Coronary artery (tissue), 2 donors: ENCODE measurements at places on chromosomes 16 and 17.

GRCh38 chr17:1029922-1030644 lies 33.2 kb downstream of the TIMM22 start:
- DNase-seq, result no peak

- DNase-seq, result no peak
These were observed 22.9 kb upstream of the PRSS54 start for GRCh38 chr16:58317608-58318152.

DNA sequence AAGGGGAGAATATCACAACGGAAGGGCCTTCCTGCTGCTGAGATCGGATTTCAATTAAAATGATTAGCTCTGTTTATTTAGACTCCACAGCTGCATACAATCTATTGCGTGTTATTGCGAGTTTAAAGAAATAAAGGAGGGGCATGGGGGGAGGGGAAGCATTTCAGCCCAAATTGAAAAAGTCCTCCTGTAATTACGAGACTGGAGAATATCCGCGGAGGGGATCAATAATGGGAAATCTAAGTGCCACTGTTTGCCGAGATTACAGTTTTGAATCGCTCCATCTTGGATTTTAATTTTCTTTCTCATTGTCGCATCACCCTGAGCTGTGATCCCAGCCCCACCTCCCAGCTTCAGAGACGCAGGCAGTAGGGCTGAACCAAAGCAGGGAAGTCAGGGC lies 15.7 kb upstream of the RPL38 start:
- DNase-seq, result no peak

DNA sequence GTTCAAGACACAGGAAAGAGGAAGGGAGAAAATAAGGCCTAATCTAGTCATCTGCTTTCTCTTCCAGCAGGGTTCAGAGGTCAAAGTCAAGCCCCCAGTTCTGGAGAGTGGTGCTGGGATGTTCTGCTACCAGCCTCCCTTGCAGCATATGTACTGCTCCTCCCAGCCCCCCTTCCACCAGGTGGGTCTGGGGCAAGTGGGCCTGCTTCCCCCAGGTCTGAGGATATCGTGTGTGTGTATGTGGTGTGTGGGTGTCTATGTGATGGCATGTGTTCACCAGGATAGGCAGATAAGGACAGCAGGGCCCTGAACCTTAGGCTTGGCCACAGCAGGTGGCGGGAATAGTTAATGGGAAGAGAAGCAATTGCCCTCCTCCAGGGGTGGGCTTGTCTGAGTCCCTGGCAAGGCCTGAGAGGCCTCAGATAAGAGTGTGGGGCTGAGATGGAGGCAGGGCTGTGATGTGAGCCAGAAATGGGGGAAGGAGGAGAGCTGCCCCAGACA lies 21.1 kb downstream of the FOXN1 start:
- no peak for DNase-seq

- no peak for DNase-seq
These were observed 21.4 kb downstream of the GALNS start for GRCh38 chr16:88835383-88835782.

GRCh38 chr17:21495281-21495680 lies 119.1 kb downstream of the KCNJ12 start:
- peak; percentile 49 for DNase-seq

GRCh38 chr17:54876656-54877195 lies 23.9 kb upstream of the TOM1L1 start:
- DNase-seq, result no peak

DNA sequence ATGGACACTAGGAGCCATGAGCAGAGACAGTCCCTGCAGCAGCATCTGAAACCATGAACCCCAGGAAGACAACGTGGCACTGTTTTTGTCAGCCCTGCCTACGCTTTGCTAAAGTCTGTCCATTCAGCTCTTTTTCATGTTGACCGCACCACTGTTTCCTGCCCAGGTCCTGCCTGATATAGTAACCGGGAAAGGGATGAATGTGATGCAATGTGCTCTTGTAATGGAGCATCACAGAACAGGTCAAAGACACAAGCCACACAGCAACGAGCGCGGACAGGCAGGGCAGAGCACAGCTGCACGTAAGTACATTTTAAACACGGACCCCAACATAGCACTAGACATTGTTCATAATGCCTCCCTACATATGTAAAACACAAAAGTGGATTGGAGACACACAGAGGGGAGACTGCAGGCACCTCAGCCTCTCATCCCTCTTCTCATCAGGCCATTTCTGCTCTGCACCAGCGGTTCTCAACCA lies 16.9 kb upstream of the TNFRSF13B start:
- no peak for DNase-seq

GRCh38 chr16:79067600-79067999 lies 532.9 kb downstream of the MAF start:
- DNase-seq, result no peak

GRCh38 chr16:21060027-21060510 lies 90.6 kb downstream of the DNAH3 start:
- no peak for DNase-seq

- DNase-seq, result no peak
These were observed 19.3 kb downstream of the CASKIN1 start for GRCh38 chr16:2177101-2177500.

- no peak for DNase-seq
These were observed 6.1 kb upstream of the TBX2 start for GRCh38 chr17:61393550-61393903.

DNA sequence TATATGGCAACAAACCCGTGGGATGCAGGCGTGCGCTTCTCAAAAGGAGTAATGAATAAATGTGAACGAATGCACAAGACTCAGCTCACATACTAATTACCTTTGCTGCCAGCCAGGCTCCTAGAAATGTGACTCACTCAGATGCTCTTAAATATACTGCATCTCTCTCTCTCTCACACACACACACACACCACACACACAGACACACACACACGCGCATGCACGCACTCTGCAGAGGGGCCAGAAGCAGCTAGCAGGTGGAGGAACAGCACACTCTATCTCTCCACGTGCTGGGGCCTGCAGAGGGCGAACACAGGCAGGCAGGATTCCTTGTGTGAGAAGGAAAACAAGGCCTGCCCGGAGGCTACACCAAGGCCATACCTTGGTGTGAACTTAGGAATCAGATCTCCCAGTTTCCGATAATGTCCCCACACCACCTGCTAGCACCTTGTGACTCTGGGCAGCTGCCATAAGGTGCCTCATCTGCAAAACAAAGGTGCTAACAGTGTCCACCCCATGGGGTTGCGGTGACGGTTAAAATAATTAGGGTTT lies 5.3 kb downstream of the GPRC5B start:
- no peak for DNase-seq

- peak; percentile 79 for DNase-seq
These were observed 7.3 kb downstream of the C16orf86 start for GRCh38 chr16:67673712-67674580.

DNA sequence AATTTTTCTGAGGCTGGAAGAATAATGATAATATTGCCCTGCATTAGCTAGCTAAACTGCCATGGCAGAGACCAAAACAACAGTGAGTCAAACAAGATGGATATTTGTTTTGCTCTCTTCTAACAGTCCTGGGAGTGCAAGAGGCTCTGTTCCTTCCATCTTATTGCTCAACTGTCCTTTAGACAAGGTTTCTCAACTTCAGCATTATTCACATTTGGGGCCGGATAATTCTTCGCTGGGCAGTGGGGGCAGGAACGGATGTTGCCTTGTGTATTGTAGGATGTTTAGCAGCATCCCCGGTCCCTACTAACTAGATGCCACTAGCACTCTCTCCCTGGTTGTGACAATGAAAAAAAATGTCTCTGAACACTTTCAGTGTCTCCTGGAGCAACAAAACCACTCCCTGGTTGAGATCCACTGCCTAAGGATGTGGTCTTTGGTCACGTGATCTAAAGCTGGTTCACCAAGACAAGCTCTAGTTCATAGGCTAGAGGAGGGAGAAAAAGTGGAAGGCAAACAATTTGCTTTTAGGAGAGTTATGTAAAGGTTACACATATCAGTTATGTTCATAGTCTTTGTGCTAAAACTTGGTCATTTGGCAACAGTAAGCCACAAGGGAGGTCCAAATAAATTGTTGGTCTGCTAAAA lies 144.4 kb downstream of the PCTP start:
- DNase-seq, result no peak

GRCh38 chr16:63922560-63922959 lies 1199.3 kb downstream of the CDH11 start:
- DNase-seq, result no peak

GRCh38 chr17:48626245-48627117 lies at the start of gene HOXB9:
TSS of gene HOXB9 (minus strand) at chr17:48626358. CDS start at chr17:48626269, 89 bp downstream.
- no peak for DNase-seq

DNA sequence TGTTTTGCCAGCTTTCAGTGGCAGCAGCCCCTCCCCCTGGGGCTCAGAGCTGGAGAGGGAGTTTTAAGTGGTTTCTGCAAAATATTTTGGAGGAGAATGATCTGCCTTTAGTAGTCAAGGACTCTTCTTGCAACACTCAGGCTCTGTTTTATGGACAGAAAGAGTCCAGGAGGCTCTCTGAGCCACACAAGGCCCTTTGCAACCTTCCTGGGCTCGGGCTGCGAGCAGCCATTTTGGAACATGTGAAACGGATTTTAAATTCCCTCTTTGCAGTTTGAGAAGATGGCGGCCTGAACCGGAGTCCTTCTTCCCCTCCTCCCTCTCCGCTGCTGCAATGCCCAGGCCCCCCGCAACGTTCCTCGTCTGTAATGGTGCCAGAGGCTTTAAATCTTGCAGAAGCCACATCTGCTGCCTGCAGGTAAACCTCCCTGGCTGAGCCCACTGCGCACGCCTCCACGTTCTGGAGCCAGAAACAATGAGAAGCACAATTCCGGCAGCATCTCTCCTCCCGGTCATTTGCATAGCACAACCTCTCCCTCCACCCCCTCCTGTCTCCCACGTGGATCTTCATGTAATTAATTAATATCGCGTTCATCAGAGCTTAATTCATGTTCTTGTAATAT lies 386.1 kb downstream of the SEC14L1 start:
- DNase-seq, result peak; percentile 50

DNA sequence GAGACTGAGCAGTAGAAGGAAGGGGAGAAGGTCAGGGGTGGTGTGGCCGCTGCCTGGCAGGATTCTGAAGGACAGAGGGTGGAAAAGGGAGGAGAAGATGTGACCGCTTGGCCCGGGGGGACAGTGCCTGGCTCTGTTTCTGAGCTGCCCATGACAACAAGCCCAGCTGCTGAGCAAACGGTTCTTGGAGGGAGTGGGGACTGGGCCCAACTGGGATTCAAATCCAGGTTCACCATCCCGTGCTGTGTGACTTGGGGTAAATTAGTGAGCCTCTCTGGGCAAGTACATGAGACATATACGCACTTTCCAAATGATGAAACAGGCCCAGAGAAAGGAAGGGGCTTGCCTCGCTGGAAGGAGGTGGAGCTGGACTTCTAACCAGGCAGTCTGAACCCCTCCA lies 23.3 kb downstream of the SEC14L5 start:
- no peak for DNase-seq

DNA sequence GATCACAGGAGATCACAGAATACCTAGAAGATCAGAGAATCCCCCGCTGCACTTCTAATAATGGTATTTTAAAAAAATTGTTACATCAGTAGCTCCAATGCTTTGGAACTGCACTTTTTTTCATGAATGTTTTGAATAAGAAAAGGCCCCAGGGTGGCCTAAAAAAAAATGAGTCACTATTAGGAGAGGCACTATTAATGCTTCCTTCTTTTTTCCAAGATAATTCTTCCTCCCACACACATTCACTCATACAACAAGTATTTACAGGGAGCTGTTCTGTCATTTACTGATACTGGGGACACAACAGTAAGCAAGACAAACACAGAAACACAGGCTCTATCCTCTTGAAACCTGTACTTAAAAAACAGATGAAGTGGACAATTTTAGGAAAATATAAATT lies 675 bp upstream of the PDZD9 start:
- no peak for DNase-seq

DNA sequence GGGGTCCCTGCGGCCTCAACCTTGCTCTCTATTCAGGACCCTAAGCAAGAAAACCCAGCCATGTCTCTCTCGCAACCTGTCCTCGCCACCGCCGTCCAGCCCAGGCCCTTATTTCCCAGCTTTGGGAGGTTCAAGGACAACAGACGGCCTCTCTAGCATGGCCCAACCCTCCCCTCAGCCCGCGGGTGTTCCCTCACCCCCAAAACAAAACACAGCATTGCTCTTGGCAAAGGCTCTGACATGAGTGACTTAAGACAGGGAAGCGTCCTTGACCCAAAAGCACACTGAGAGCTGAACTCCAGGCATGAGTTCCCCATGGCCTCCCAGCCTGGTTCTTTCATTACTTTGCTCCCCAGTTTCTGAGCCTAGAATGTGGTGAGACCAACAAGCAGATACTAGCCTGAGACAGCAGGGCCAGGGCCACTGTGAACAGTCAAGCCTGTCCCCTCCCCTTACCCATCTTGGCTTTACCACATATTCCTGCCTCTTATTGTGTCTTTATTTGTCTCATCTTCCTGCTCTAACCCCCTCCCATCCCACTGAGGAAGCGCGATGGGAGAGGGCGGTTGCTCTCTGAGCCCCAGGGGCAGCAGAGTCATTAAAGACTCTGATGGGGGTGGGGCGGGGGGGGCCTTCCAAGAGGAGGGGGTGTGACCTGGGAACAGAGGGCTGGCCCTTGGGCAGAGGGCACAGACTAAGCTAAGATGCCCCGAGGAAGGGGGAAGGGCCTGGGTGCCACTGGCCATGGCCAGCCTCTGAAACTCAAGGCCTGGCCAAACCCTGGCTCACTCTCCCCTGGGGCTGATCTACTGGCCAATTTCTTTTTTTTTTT lies 11.8 kb downstream of the SREBF1 start:
- DNase-seq, result no peak

GRCh38 chr16:4572715-4573114 lies 16.6 kb downstream of the C16orf96 start:
- no peak for DNase-seq

DNA sequence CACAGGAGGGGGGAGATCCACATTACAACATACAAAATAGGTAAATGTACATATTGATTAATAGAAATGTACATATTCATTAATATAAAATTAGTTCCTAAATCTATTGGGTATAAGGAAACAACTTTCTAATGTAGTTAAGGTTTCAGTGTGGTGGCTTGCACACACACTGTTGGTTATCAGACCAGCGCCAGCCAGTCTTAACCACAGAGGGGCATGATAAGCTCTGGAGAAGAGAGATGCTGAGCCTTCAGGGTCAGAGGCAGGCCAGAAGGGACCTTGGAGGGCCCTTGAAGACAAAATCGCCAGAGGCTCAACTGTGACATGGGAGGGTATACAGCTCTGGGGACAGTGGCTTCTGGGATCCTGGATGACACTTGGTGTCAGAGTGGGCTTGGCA lies 10.9 kb upstream of the ZFP90 start:
- DNase-seq, result no peak

- DNase-seq, result no peak
These were observed 30.8 kb upstream of the ADCY7 start for GRCh38 chr16:50235581-50235980.

- no peak for DNase-seq
These were observed 34.7 kb downstream of the ADCY9 start for GRCh38 chr16:4081521-4082021.
